Jurkat, Clone E6-1 (cell line): ENCODE measurements at places on chromosomes 11 and 22.

DNA sequence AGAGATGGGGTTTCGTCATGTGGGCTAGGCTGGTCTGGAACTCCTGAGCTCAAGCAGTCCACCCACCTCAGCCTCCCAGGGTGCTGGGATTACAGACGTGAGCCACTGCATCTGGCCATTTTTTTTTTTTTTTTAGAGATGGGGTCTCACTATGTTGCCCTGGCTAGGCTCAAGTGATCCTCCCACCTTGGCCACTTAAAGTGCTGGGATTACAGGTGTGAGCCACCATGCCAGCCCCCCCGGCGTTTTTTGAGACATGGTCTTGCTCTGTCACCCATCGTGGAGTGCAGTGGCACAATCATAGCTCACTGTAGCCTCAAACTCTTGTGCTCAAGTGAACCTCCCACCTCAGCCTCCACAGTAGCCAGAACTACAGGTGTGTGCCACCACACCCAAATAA lies 16.5 kb downstream of the RHBDD3 start:
- no peak for DNase-seq

DNA sequence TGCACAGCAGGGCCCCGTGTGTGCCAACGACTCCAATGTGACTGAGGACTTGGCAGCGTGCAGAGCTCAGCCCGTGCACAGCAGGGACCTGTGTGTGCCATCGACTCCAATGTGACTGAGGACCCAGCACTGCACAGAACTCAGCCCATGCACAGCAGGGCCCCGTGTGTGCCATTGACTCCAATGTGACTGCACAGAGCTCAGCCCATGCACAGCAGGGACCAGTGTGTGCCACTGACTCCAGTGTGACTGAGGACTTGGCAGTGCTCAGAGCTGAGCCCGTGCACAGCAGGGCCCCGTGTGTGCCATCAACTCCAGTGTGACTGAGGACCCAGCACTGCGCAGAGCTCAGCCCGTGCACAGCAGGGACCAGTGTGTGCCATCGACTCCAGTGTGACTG lies 347.8 kb upstream of the B3GAT1 start:
- no peak for DNase-seq

GRCh38 chr11:111540114-111540936 lies at the start of gene LAYN:
TSS of gene LAYN (plus strand) at chr11:111540720. CDS start at chr11:111540844, 124 bp downstream.
- DNase-seq = no peak

DNA sequence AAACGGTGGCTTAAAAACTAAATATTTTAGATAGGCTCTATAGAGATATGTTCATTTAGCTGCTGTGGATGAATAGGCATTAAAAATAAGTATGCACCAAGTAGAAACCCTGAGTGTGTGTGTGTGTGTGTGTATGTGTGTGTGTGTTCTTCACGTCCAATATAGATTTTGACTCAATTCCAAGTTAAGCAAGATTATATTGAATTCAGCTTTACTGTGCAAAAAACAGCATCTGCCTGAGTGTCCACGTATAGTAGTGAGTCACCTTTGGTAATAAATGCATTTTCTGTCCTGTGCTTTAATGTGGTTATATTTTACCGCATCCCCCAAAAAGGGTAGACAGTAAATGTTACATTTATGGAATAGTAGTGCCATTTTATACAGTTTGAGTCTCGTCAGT lies 71.2 kb downstream of the PDHX start:
- no peak for DNase-seq

- no peak for DNase-seq
Measured at GRCh38 chr11:113596658-113597057, 109.5 kb downstream of the TMPRSS5 start.

- DNase-seq = no peak
Measured at GRCh38 chr11:40170078-40170477, 1289.4 kb downstream of the LRRC4C start.

DNA sequence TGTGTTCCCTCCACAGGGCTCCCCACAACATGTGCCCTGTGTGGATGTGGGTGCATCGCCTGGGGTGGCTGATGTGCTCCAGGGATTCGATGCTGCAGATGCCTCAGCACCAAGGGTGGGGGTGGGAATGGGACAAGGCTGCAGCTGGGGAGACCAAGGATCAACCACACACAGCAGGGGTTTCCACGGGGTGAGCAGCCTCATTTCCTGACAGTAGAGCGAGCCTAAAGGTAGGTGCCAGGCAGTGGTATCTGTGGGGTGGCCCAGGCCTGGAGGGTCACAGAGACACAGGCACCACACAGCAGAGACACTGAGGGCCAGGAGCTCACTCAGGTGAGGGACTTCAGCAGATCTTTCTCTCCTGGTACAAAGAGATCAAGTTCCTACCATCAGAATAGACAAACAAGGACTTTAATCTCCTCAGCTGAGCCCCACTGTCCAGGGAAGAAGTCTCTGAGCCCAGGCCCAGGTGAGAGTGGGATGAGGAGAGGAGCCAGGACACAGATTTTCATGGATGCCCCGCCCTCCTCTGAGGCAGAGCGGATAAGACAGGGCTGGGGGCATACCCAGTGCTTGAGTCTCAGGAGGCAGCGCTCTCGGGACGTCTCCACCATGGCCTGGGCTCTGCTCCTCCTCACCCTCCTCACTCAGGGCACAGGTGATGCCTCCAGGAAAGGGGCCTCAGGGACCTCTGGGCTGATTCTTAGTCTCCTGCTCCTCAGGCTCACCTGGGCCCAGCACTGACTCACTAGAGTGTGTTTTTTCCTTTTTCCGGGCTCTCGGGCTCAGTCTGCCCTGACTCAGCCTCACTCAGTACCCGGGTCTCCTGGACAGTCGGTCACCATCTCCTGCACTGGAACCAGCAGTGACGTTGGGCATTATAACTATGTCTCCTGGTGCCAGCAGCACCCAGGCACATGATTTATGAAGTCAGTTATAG lies 19.7 kb downstream of the GGTLC2 start:
- no peak for DNase-seq

GRCh38 chr11:18064450-18065054 lies 18.5 kb upstream of the TPH1 start:
- no peak for DNase-seq

GRCh38 chr11:5500393-5500801 lies 9.4 kb downstream of the UBQLN3 start:
- DNase-seq = no peak

DNA sequence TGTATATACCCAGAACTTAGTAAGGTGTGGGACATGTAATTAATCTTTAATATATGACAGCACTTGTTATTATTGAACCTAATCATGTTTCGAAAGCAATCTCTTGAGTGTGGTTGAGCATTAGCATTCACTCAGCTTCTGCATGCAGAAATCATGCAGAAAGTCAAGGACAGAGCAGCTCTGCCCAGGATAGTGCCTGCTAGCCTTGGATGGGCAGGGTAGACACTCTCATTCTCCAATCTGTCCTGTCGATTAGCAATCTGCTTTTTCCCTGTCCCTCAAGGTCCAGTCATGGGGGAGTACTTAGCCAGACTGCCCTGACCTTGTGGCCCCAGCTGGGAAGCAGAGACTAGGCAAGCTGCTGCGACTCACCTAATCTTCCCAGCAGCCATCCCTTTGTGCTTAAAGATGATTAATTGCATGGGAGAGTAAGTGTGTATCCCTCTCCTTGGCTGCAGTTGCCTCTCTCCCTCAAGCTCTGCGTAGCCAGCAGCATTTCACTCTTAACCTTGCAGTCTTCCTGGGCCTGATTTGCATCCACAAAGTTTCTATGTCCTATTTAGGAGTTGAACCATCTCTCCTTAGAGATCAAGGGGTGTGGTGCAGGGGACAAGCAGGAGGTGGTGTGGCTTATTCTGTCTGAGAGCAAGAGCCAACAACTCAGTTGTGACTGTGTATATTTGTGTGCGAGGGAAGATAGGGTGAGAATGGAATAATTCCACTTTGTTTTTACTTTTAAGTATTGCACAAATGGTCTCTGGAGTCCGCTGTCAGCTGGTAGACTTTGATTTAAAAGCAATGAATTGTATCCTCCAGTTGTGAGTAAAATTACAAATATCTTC lies 101.4 kb downstream of the FDX1 start:
- no peak for DNase-seq

- no peak for DNase-seq
Measured at GRCh38 chr22:36036167-36036624, 7.6 kb upstream of the RBFOX2 start.
